ENCODE measurements at places on chromosomes 4 and X.
A peak's percentile ranks its signal among the peaks of the same experiment; 100 is the strongest.

GRCh38 chr4:14787894-14788293, 214.4 kb upstream of the CPEB2 start:
- DNase-seq = peak; percentile 9

- DNase-seq = no peak
These were observed 305.5 kb downstream of the RAB28 start for GRCh38 chr4:13178621-13179020.

- no peak for DNase-seq
These were observed 1.9 kb downstream of the SMAD1 start for GRCh38 chr4:145483514-145483913.

DNA sequence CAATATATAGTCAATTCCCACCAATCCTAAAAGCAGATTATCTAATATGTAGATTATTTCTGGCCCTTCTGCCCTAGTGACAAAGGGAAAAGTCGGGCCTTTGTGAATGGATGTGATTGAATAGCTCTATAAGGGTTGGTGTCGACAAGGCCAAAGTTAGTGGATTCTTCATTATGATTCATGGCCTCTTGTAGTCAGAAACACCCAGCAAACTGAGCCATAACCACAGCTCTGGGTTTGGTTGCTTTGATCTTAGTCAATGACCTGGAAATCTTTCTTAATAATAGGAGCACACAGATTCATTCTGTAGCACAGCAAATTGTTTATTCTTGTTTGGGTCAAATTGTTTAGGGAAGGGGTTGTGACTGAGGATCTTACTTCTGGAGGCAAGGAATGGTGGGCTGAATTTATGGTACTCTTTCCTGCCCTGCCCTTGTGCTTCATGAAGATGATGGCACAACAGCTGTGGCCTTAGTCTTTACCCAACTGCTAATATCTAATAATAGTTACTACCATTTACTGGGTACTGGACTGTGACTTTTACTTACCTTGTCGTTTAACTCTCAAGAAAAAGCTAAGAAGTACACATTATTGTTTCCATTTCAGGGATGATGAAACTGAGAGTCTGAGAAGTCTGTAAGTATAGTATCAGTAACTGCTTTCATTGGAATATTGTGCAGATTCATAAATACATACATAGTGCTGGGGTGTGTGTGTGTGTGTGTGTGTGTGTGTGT, 74.0 kb downstream of the AFF2 start:
- peak; percentile 61 for DNase-seq

DNA sequence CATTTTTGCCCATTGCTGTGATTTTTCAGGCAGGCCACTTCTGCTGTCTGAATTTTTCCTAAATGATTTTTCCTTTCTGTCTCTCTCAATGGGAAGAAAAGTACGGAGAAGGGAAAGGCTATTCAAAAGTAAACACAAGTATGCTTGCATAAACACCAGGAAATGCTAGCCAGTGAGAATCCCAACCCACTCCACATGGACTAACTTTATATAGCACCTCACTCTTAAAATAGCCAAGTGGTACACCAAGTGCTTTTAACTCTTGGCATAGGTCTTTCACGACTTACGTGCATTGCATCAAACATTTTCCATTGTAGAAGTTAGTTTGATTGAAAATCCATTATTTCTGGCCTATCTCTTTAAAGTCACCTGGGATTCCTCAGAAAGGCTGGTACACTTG, 178.9 kb upstream of the SPANXN1 start:
- DNase-seq = no peak

DNA sequence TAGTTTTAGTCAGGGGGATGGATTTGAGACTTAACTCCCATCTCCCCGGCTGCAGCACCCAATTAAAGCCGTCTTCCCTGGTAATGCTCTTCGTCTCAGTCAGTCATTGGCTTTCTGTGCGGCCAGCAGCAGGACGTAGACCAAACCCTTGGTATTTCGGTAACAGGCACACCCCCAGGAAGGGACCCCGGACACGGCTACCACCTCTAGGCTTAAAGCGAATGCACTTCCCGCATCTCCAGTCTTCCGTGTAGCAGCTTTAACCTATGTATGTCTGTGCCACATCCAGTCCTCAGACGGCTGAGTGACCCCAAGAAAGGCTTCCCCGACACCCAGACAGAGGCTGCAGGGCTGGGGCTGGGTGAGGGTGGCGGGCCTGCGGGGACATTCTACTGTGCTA, 1.5 kb upstream of the CTAG2 start:
- DNase-seq = no peak

- DNase-seq = no peak
These were observed 31.2 kb downstream of the LGI2 start for GRCh38 chr4:24999392-25000089.

DNA sequence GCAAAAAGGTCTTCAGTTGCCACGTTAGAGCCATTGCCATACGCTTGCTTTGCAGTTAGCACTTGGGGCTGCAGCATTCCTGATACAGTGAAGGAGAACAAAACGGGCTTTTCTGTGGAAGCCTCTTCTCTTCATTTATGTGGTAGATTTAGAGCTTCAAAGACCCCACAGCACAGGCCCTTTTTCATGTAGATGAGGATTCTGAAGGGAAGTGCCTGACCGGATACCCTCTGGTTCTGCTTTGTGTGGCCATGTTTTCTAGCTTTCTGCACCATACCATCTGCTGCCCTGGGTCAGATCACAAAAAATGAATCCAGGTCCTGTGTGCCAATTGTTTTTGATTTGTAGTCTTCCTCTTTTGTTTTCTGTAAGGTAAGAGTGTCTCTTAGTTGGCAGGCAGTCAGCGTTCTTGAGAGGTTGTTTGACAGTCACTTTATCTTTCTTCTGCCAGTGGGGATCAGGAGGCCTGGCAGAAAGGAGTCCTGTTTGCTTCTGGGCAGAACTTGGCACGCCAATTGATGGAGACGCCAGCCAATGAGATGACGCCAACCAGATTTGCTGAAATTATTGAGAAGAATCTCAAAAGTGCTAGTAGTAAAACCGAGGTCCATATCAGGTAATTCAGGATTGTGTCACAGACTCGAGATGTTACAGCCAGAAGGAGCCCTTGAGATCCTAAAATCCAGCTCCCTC, 7.7 kb downstream of the LAP3 start:
- DNase-seq = no peak

DNA sequence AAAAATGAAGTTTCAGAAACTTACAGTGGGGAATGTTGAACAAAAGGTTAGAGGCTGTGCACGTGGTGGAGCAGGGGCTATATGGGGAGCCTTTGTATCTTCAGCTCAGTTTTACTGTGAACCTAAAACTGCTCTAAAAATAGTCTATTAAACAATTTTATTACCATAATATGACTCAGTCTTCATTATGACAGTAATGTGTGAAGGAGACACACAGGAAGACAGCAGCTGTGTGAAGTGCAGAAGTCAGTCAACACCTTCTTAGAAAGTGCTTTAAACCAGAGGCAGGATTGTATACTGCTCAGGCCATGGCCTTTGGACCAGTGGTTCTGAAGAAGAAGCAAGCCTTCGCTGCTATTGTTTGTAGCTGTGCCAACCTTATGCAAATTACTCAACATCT, 89.7 kb downstream of the ARHGAP10 start:
- no peak for DNase-seq

DNA sequence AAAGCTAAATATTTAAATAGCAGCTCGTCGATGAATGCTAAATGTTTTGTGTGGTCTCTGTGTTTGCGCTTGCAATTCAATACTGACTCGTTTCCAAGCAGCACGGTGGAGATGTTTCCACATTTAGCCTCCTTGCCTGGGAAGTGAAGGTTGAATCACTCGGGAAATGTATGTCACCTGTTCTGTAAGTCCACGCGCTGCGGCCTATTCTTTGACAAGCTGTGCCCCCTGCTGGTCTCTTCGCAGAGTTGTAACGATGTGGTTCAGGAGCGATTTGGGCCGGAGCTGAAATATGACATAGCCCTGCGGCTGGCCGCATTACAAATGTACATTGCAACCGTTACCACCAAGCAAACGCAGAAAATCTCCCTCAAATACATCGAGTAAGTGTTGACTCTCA, 89.6 kb upstream of the PRPS2 start:
- DNase-seq = peak; percentile 75

DNA sequence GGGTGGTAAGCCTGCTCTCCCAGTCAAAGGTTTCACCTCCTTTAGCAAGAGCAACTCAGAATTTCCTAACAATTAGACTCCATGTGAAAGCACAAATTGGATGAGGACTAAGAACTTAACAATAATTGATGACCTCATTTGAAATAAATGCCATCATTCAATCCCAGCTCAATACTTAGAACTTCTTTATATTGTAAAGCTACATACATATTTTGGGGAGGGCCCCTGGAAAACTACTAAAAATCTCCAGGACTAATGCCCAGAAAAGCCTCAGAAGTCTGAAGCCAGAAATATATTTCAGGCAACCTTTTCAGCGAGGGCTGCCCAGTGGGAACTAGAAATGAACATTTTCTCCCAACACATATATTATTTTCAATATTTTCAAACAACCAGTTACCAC, 38.1 kb downstream of the AMOT start:
- no peak for DNase-seq

GRCh38 chrX:119093991-119094735, 21.4 kb downstream of the CT47C1 start:
- DNase-seq = no peak

DNA sequence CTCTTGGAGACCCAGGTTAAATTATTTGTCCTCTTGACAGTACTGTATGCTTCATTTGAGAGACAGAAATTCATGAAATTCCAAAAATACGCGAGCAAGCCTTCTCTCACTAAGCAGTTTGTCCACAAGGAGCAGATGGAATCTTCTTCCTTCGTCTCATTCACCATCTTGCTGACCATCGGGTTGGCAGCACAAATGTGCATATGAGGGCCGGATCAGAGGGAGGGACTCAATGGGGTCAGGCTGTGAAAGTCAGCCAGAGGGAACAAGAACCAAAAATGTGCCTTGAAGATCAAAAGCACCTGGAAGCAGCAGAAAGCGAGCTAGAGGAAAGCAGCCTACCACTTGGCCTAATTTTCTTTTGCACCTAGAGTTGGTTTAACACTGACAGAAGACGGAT, 16.4 kb downstream of the NHSL2 start:
- DNase-seq = no peak

DNA sequence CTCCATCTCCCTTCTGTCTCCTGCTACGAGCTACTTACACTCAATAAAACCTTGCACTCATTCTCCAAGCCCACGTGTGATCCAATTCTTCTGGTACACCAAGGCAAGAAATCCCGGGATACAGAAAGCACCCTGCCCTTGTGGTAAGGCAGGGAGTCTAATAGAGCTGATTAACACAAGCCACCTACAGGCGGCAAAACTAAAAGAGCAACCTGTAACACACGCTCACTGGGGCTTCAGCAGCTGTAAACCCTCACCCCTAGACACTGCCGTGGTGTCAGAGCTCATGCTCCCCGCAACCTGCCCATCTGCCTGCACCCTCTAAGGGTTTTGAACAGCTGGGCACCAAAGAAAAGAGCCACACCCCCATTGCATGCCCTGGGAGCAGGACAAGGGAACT, 755.4 kb upstream of the HTR2C start:
- DNase-seq = no peak

DNA sequence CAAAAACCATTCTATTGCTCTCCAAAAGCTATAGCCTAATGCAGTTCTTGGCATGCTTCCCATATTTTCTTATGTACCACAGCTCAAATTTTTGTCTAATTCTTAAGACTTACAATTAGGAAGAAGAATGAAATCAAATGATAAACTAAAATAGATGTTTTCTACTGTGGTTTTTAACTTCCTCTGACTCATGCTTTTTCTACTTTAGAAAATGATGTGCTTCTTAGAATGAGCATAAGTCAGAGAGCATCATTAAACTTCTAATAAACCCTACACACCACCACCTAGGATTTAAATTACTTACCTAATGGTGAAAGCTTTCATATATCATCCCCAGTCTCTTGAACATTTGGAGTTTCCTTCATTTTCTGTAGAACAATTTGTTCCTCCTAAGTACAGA, 217.0 kb upstream of the NDST3 start:
- no peak for DNase-seq

DNA sequence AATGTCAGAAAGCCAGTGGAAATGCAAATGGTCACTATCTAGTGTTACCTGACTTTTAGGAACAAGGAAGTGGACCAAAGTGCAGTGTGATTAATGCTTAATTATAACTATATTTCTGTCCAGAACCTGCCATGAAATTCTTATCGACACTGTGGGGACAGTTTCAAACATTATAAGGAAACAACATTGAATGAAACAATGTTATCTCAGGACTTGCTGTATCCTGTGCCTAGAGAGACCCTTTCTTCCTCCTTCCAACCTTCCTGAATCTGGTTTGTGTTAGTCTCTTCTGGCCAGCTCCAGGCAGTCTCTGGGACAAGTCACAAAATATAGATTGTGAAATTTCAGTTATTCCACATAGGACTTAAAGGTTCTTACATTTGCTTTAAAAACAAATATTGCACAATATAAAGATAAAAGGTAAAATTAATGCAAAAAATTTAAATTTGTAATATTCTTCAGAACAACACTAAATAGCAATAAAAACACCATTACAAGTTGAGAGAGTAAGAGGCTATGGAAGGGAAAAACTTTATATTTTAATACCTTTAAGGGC, 203.4 kb downstream of the ZNF674 start:
- DNase-seq = no peak

GRCh38 chr4:140755774-140756318, 339 bp downstream of the TBC1D9 start:
- peak; percentile 46 for DNase-seq

- DNase-seq = no peak
These were observed 395.1 kb downstream of the RAPGEF2 start for GRCh38 chr4:159497936-159498335.

DNA sequence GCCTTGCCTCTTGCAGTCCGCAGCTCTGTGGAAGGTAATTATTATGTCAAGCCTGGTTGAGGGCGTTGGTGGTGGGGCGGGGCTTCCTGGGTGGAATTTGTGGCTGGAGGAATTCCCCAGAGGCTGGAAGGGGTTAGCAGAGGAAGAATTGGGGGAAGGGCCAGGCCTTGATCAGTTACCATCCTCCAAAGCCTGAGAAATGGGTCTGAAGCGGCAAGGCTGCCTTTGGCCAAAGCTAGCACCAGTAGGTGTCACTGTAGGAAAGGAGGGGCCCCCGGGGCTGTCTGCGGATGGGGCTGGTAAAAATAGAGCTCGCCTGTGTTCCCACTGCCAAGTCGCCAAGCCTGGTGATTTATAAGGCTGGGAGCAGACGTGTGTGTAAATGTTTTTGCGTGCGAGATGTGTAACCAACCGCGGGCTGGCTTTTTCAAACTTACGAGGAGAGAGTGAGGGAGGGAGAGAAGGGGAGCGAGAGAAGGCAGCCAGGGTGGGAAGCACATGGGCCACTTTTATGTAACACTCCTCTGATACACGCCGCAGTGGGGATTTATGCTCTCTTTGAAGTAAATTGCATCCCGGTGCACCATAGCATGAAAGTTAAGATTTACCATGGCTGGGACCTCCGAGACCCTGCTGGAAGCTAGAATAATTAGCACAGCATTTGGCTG, 367.0 kb downstream of the BCOR start:
- DNase-seq = peak; percentile 83

- no peak for DNase-seq
These were observed 117.8 kb upstream of the NOCT start for GRCh38 chr4:138897811-138898226.

DNA sequence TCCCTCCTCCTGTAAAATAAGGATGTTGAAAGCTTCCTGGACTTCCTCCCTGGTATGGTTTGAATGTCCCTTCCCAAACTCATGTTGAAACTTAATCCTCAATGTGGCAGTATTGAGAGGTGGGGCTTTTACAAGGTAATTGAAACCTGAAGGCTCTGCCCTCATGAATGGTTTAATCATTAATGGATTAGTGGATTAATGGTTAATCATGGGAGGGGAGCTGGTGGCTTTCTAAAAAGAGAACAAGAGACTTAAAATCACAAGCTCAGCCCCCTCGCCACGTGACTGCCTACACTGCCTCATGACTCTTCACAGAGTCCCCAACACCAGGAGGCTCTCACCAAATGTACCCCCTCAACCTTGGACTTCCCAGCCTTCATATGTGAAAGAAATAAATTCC, 124.6 kb upstream of the ANXA3 start:
- DNase-seq = peak; percentile 2
